ENCODE measurements at places on chromosomes 13 and 19.

- no peak for DNase-seq
Measured at GRCh38 chr13:23069566-23069965, 111.2 kb upstream of the SGCG start.

DNA sequence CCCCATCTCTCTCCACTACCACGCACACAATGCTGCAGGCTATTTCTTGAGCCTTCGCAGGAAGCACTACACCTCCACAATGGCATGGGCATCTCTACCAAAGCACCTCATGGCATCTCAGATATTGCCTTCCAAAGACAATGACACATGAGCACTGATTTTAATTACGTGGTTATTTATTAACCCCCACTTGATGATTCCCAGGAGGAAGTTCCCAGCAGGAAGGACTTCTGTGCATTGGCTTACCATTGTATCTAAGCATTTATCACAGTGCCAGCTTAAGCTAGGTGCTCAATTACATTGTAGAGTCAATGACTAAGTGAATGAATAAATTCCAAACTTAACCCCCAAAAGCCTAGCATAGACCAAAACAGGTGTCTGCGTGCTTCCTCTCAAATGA is 101.4 kb downstream of the ABCC4 start:
- no peak for DNase-seq

GRCh38 chr19:37468961-37469777 is at the start of gene ZNF570:
Gene ZNF570, plus strand, starts transcription at chr19:37469356. Its CDS starts 999 bp downstream, at chr19:37470355.
- DNase-seq, result peak; percentile 81

DNA sequence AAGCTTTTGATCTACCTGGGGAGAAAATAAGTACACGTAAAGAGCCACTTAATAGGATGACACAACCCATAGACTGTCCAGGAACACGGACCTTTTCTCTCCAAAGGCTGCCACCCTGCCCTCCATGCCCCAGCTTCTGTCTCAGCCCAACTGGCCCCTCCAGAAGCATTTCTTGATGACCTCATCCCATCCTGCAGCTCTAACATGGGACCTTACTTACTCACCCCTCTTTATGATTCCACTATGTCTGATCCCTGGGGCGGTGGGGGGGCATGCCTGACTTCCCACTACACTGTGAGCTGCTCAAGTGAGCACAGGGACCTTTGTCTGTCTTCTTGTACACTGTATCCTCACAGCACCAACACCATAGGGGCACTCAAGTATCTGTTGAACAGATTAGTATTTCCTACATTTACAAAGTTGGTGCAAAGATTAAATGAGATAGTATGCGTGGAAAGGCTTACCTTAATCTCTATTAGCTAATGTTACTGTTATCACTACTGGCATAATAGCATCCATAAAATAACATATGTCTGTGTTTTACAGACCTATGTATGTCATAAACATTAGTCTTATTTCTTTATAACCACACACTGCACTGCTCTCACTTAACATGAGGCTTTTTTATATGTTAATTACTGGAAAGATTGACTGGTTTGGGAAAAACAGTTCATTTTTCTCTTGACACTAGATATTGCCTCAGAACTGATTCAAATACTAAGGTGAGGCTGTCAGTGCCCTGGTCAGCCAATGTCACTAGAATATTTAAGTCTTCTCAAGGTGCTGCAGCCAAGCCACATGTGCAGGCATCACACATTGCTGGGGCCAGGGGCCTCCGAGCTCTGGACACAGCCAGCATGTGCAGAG is 100.9 kb downstream of the FOXO1 start:
- DNase-seq, result no peak

DNA sequence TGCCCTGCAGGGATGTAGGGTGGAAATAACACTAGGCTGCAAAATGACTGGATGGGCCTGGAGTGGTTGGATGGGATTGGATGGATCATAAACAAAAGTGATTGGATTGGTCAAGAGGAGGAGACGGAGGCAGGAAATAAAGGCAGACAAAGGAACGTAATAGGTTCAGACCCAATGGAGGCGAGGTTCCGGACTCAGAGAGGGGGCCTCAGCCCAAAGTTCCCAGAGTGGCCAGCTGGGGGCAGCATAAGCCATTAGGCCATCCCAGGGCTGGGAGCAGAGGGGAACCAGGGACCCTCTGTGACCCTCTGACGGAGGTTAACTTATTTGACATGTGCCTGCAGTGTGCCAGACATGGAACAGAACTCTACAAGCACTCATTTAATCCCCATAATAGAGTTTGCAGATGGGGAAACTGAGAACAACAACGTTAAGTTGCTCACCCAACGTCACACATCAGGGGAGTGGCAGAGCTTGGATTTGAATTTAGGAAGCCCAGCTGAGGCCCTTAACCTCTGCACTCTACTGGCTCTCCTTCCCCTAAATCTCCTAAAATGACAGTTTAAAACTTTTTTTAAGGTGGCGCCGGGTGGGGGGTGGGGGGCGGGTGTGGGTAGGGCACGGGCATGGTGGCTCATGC is 15.3 kb upstream of the MAP1S start:
- DNase-seq, result no peak

DNA sequence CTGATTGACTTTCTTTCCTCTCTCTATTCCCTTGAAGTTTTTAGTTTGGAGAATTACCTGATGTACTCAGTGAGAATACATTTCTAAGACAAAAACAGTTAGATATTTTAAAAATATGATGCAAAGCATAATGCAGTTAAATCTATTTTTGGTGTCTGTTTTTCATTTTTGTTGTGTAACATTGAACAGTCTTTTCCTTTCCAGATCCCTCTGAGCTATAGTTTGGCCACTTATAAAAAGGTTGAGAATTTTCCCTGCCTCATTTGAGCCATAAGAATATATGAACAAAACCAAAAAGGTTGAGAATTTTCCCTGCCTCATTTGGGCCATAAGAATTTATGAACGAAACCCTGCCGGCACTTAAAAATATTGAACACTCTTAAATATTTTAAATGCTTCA is 57.0 kb upstream of the IPO5 start:
- no peak for DNase-seq

DNA sequence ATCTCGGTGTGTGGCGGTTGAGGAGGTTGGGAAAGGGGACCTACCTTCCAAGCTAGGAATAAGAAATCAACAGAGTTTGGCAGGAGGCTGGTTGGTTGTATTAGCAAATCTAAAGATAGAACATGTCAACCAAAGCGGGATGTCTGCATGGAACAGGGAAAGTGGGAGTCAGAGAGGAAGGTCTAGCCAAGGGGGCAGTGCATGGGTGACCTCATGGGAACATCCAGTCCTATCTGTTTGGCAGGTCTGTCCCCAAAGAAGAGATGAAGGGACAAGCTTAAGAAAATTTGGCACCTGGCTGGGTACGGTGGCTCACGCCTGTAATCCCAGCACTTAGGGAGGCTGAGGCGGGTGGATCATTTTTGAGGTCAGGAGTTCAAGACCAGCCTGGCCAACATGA is 118.7 kb upstream of the TSC22D1 start:
- no peak for DNase-seq

- DNase-seq, result no peak
Measured at GRCh38 chr19:3150739-3151329, 15.0 kb downstream of the GNA15 start.

DNA sequence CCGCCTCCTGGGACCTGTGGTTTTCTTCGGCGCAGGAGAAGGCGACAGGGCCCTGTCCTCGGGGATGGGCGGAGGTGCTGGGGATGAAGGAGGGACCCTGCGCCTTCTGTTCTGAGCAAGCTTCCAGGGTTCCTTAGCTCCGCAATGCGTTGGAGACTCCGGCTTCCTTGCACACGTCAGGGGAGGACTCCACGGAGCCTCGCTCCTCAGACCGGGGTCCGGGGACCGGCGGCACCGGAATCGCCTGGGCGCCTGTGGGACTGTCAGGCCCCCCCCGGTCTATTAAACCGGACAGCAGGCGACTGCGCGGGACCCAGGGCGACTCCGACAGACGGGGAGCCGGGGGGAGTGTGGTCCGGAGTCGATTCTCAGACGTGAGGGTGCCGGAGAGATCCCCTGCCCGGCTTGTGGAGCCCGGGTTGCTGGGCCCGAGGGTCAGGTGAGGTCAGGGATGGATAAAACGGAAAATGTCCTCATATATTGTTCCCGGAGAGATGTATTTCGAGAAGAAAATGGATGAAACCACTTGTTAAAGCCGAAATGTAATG is 227.4 kb downstream of the TEX29 start:
- DNase-seq, result no peak

DNA sequence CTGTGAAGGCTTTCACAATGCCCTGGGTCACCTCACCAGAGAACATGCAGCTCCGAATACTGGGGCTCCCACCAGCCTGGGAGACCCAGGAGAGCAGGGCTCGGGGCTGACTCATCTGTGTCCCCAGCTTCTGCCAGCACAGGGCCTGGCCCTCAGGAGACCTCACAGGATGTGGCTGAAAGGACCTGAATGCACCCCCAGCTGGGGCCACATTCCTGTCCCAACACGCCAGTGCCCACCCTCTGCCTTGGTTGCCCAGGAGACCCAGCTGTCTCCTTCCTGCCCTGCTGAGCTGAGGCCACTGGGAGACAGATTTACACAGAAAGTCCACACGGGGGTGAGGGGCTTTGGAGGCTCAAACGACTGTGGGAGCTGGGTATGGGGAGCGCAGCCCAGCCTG is 11.9 kb downstream of the BCAT2 start:
- DNase-seq, result peak; percentile 41

GRCh38 chr13:98398581-98398980 is 178.3 kb downstream of the STK24 start:
- no peak for DNase-seq

- no peak for DNase-seq
Measured at GRCh38 chr13:47168066-47168465, 271.2 kb upstream of the HTR2A start.

DNA sequence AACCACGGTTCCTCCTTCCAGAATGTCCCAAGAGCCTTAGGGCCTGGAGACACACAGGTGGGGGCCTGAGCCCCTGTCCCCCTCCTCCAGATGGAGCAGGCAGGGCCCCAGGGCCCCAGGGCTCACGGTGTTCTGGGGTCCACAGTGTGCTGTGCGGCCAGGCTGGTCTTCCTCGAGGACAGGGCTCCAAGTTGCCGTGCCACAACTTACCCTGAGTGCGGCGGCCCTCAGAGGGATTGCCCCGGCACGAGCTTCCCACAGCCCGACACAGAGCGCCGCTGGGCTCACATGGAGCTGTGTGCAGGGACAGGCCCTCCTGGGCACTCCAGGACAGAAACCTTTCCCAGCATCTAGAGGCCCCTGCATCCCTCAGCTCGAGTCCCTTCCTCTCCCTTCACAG is 160.8 kb downstream of the KDM4B start:
- DNase-seq, result no peak

- DNase-seq, result no peak
Measured at GRCh38 chr19:39833160-39833463, 850 bp downstream of the DYRK1B start.

GRCh38 chr13:21673789-21674489 is 3.1 kb downstream of the FGF9 start:
- DNase-seq, result peak; percentile 31

DNA sequence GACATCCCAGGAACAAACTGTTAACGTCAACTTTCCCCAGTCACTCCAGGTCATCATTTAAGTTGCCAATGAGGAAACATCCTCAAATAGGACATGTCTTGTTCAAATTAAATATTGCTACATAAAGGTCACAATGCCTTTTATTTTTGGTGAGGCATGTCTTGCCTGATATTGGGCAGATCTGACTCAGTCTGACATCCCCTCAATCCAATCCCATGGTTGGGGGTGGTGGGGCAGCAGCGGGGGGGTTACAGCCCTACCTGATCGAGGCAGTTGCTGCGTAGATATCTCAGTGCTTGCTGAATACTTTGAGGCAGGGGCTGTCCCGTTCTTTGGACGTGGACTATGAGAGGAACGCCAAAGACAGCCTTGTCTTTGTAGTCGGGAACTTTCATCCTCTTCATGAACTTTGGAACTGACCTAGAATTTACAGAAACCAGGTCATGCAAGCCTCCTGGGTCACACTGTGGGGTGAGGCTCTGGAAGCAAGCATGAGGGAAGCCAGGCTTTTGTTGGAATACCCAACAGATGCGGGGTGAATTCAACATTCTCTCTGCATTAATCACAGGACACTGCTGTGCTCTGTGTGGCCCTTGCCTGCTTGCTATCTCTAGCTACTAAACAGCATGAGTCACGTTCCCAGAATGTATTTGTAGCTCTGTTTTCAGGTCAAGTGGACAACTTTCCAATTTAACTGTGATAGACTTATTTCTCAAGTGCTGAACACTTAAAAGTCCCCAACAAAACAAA is 109.8 kb downstream of the KL start:
- no peak for DNase-seq

DNA sequence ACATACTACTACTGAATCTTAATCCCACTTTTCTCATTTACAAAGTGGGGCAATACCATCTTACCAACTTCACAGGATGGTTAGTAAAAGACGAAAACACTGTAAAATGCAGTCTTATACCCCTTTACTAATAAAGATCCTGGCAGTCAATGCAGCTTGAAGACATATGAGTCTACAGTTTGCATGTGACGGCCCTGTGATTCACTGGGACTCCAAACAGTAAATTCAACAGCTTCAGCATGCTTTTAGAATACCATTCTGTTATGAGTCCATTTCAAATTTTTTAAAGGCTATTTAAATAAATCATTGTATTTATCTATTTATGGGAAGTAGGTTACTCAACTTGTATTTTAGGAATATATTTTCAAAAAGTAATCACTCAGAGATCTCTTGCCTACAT is 629.1 kb downstream of the LIG4 start:
- no peak for DNase-seq

DNA sequence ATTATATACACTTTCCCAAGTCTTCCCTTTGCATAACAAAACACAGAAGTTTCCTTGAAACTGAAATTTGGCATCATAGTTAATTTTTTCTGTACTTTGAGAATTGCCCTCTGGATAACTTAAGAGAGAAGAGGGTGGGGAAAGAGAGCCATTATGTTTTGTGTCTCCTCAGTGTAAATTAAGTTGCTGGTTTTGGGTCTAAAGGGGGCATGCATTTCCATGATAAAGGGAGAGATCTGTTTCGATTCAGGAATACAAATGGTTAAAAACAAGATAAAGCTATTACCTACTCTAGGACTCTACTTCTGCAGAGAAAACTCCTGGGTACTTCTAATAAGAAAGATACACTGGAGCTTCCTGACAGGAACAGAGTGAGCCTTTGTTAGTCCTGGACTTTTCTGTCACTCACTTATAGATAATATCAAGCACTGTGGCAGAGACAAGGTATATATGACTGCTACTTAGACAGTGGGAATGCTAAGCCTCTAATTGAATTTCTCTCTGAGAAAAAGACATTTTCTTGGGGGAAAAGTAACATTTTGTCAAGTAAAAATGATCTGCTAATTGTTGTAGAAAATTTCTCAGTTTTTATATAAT is 142.8 kb upstream of the PCDH9 start:
- DNase-seq, result no peak

DNA sequence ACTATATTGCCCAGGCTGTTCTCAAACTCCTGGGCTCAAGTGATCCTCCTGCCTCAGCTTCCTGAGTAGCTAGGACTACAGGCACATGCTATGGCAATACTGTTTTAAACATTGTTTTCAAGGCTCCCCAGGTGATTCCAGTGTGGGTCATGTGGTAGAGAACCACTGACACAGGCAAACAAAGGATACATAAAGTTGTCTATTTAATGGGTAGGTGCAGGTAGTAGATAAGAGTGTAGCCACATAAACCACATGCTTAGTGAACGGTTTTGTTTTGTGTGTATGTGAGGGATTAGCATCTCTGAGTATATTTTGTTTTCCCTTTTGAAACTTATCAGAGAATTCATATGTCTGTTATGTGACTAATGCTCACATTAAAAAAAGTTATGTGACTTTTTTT is 36.7 kb downstream of the USPL1 start:
- no peak for DNase-seq

- DNase-seq, result peak; percentile 93
Measured at GRCh38 chr13:25608181-25608580, 236.4 kb downstream of the ATP8A2 start.
